Left renal cortex interstitium (tissue), 4 donors: ENCODE measurements at places on chromosomes 7 and 10. TPM values are rescaled to one million over a fixed set of nuclear protein-coding genes. Genes with fewer than 3 reads are reported as not detected.

DNA sequence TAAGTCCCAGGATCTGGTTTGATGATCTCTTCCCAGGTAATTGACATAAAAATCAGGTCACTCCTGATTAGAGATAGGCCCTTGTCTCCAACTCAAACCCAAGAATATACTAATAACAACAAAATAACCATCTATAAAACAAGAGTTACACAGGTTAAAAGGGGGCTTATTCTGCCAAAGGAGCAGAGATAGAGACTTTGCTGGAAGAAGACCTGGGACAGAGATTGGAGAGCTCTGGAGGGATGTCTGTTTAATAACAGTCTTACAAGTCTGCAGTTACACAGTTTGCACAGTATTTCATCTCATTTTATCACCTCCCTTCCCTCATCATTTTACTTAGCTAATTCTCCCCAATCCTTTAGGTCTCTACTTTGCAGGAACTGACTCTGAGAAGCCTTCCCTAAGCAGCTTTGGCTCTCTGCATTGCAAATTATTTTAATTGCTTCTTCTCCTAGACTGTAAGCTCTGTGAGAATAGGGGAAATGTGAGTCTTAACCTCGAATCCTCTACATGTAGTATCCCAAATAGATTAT is 3.7 kb upstream of the ZNF438 start:
- no peak for DNase-seq

DNA sequence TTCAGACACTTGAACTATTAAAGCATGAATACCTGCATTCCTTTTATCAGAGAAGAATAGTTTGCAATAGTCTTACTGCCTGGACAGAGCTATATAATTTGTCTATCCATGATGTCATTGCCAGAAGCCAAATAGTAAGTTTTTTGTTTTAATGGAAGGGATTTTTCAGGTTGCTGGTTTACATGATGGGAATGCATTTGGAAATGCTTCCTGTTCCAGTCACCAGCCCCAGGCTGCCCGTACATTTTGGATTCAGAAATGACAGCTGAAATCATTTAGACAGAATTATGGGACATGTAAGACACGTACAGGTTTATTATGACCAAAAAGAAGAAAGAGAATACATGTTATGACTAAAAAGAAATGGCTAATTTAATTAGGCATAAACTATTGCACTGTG is 293.1 kb downstream of the CDK14 start:
- no peak for DNase-seq

- no peak for DNase-seq
Measured at GRCh38 chr7:74343281-74344131, 54.3 kb downstream of the CLIP2 start.

- no peak for DNase-seq
Measured at GRCh38 chr10:123117644-123118417, 17.9 kb upstream of the HMX3 start.

GRCh38 chr10:115558252-115558651 is 465.1 kb downstream of the ATRNL1 start:
- no peak for DNase-seq

SFTPA2 gene
- polyA plus RNA-seq: 0.13 TPM

DNA sequence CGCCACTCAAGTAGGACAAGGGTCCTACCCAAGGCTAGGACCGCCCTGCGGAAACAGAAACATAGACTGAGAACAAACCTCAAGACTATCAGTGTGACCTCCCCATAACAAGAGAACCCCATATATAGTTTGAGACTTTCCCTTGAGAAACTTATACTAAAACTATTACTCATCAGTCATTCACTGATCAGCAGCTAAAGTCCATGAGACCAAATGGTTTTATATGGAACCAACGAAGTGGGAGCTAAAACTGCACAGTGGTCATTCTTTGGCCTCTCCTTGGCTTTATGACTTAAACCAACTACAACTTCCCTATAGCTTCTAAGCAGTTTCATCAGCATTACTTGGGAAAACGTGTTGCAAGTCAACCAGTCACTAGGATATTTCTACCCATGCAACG is 13.7 kb upstream of the ZSCAN21 start:
- DNase-seq: no peak
